H9 (cell line): ENCODE measurements at places on chromosomes 4 and X.

DNA sequence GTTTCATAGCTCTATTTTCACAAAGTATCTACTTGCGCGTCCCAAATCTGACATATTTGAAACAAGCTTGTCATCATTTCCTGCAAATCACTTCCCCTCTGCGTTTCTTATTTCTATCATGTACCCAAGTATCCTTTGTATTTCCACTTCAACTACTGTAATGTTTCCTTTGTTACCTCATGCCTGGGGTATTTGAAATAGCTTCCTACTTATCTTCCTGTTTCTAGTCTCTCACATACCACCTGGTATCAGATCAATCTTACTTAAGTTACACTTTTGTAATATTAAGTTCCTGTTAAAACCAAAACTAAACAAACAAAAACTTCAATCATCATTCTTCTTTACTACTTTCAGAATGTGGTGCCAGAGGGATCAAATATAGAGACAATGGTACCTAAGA is 93.6 kb upstream of the SMAD1 start:
- no peak for DNase-seq

DNA sequence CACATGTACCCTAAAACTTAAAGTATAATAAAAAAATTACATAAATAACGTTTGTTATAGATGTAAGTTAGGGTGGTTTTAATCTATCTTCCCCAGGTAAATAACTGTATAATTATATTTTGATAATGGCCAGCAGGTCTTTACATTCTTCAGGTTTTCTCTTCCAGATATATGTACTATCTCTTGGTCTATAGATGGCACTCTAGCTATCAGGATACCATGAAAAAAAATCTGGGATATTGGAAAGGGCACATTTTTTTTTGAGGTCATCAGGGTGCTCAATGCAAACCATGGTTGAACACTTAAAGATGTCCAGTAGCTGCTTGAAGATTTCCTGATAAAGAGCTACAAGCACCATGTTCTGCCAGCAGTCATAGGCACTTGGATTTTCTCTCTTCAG is 15.6 kb upstream of the ADH4 start:
- no peak for DNase-seq

- no peak for DNase-seq
These were observed 395.8 kb downstream of the GASK1B start for GRCh38 chr4:157776930-157777528.

GRCh38 chr4:168390041-168390440 is 71.5 kb upstream of the DDX60 start:
- no peak for DNase-seq

DNA sequence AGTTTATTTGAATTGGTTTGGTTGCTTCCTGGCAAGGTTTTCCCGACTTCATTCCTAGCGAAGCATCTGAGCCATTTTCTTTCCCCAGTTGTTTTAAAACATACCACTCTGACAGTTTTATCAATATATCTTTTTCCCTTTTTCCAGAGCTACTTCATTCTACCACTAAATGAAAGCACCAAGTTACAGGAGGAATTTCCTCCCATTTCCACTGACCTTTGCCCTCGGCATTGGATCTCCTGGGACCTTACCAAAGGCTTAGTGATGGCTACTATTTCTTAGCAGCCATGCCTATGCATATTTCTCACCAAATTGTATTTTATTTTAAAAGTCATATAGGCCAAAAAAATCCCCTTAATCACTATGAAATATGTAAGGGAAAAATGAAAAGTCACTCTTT is 150.5 kb downstream of the ZNF330 start:
- DNase-seq = no peak

- DNase-seq = peak; percentile 79
These were observed 201.0 kb upstream of the ARSJ start for GRCh38 chr4:114180481-114180880.

DNA sequence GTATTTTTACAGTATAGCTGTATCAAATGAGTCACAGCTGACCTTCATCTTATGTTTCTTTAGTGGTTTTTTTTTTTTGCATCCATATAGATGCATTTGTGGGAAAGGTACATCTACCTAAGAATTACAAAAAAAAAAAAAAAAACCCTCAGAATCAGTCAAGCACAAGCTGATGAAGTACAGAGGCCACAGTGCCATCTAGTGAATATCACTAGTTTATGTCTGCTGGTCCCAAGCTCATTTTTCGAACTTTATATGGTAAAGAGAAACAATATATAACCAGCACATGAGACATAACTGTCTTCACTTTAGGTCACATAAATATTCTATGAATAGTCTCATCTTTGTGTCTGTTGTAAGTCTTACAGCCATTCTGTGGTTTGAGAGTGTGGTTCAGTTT is 220.1 kb downstream of the DLG3 start:
- no peak for DNase-seq

DNA sequence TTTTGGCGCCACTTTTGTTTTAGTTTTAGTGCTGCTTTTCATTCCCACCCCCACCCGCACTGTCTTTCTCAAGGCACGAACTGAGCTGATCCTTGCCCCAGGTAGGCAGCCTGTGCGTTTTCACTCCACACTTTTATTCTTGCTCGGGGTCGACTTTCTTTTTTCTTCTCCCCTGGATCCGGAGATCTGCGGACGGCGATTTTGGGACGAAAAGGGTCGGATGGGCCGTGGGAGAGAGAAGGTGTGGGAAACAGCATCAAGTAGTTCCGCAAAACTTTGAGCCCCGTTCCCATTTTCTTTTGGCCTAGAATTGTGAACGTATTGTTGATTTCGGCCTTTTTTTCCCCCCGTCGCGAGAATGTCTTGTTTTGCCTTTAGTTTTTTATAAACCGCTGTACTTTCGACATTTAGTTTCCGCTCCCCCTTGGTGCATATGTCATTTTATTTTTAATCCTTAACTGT is 531 bp downstream of the STAG2 start:
- DNase-seq = no peak

GRCh38 chr4:78722320-78722719 is 53.8 kb upstream of the BMP2K start:
- no peak for DNase-seq

- no peak for DNase-seq
These were observed 12.1 kb downstream of the LAMP2 start for GRCh38 chrX:120456973-120457372.

- DNase-seq = no peak
These were observed 252.6 kb upstream of the HAND2 start for GRCh38 chr4:173782660-173783059.

- no peak for DNase-seq
These were observed 498.4 kb downstream of the BCOR start for GRCh38 chrX:39599339-39599738.

DNA sequence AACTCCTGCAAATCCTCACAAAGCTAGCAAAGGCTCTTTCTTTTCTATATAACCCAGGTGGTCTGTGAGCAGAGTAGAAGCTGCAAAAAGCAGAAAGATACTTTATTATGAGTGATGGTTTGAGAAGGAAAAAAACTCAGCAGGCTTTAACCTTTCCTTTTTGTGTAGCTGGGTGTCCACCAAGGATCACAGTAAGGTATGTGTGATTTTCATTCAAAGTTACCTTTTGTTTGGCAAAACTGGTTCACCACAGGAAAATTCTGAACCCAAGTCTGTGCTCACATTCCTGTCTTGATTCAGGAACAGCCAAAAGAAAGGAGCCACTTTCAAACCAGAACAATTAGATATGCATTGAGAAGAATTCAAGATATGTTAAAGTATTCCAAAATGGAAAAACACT is 35.7 kb downstream of the FRAS1 start:
- no peak for DNase-seq

DNA sequence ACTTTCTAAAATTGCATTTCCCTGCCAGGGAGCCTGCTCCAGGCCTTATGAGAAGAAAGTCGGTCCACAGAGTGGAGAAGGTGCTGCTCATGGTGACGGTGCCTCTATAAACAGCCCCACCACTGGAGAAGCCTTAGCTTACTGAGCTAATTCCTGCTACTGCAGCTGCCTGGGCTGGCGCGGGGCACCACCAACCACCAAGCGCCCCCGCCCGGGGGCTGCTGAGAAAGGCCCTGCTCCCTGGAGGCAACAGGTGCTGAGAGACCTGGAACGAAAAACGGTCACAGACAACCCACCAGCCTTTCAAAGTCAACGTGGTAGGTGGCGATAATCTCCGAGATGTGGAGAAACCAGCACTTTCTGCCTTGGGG is 2.9 kb downstream of the HCFC1 start:
- no peak for DNase-seq

- DNase-seq = no peak
These were observed 48.3 kb downstream of the MAP7D3 start for GRCh38 chrX:136202889-136203288.
